CD8-positive, alpha-beta memory T cell (primary cell): ENCODE measurements at places on chromosomes 16 and 17. TPM values are rescaled to one million over a fixed set of nuclear protein-coding genes. Genes with fewer than 3 reads are reported as not detected.

Gene KRTAP4-16
- total RNA-seq = not detected

Gene ABCA10
- total RNA-seq = 0.46 TPM

Gene PRSS8
- total RNA-seq = not detected

Gene UNK
- total RNA-seq = 29.3 TPM

Gene HEXD
- 30.4 TPM for total RNA-seq

Gene SETD1A
- 28.8 TPM for total RNA-seq

Gene PRSS53
- total RNA-seq = 4.6 TPM

Gene NPIPB13
- total RNA-seq = 10.2 TPM

Gene RAD51C
- 95.3 TPM for total RNA-seq

- no peaks in the 10 kb centered on the region for H3K36me3 ChIP-seq
- no peaks in the 10 kb centered on the region for H3K4me1 ChIP-seq
- no peak overlapping the region for H3K27ac ChIP-seq
- no peak overlapping the region for H3K4me3 ChIP-seq
- DNase-seq = no peak
Observed at GRCh38 chr16:75342308-75342811, 90.9 kb upstream of the BCAR1 start.

GRCh38 chr17:14101976-14102375 lies 32.7 kb downstream of the COX10 start:
- H3K36me3 ChIP-seq = no peaks in the 10 kb centered on the region
- H3K27me3 ChIP-seq = no peaks in the 10 kb centered on the region
- H3K4me1 ChIP-seq = no peaks in the 10 kb centered on the region
- H3K27ac ChIP-seq = no peak overlapping the region

GRCh38 chr17:68640242-68640989 lies 39.2 kb upstream of the FAM20A start:
- H3K4me3 ChIP-seq = no peak overlapping the region
- no peaks in the 10 kb centered on the region for H3K36me3 ChIP-seq
- no peaks in the 10 kb centered on the region for H3K27me3 ChIP-seq
- H3K4me1 ChIP-seq = no peaks in the 10 kb centered on the region
- no peak overlapping the region for H3K27ac ChIP-seq

DNA sequence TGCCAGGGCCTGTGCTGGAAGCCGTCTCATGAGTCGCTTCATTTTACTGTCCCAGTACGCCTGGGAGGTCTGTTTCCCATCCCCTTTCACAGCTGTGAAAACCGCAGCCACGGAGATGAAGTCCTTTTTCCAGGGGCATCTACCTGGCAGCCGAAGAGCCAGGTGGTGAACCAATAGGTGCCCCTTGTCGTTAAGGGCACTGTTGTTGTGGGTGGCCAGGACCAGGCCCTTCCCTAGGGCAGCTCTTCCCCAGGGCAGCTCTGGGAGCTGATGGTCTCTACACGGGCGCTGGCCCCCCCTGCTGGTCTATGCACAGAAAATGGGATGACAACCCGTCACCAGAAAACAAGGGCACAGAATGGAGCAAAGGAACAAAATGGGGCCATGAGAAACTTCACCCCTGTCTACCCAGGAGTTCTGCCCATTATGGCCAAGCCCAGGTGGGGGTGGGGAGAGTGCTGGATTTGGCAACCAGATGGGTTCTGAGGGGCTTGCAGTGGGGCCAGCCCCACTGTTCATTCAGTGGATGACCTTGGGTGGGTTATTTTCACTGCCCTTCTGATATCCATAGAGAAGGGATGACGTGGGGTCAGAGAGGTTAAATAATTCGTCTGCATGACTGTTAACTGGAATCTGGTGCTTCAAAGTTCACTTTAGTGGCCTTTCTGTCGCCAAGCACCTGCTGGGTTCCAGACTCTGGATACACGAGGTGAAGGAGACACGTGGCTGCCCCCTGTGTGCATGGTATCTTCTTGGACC lies 11.5 kb downstream of the RMI2 start:
- peaks cover 9% of the 10 kb centered on the region for H3K27me3 ChIP-seq
- H3K4me3 ChIP-seq = no peak overlapping the region
- peak; percentile 25 for DNase-seq

DNA sequence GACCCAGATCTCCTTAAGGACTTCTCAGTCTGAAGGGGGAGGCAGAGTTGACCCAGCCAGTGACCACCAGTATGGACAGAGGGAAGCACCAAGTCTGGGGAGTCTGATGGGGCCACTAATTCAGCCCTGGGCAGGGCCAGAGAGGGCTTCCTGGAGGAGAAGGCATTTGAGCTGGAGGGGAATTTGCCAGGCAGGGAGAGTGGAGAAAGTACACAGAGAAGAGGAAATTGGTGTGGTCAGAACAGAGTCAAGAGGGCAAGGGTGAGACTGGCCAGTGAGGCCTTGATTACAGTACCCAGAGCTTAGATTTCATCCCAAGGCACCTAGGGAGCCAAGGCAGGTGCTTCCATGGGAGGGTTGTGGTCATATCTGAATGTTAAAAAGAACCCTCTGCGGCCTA lies 36.3 kb downstream of the MYO15A start:
- DNase-seq = no peak
- H3K36me3 ChIP-seq = no peaks in the 10 kb centered on the region
- no peaks in the 10 kb centered on the region for H3K27me3 ChIP-seq
- no peak overlapping the region for H3K4me3 ChIP-seq
- H3K4me1 ChIP-seq = peaks cover 4% of the 10 kb centered on the region
- no peak overlapping the region for H3K27ac ChIP-seq

GRCh38 chr17:39335704-39336223 lies 65.7 kb downstream of the FBXL20 start:
- H3K4me3 ChIP-seq = no peak overlapping the region
- no peaks in the 10 kb centered on the region for H3K27me3 ChIP-seq
- no peaks in the 10 kb centered on the region for H3K36me3 ChIP-seq
- DNase-seq = no peak
- no peaks in the 10 kb centered on the region for H3K4me1 ChIP-seq

- no peaks in the 10 kb centered on the region for H3K36me3 ChIP-seq
- no peaks in the 10 kb centered on the region for H3K4me1 ChIP-seq
- H3K4me3 ChIP-seq = no peak within 1 kb of the TSS
Observed at GRCh38 chr17:29042679-29043538, at the start of gene PIPOX. TSS of gene PIPOX (plus strand) at chr17:29043141. CDS start at chr17:29043226, 85 bp downstream.

- DNase-seq = no peak
- H3K36me3 ChIP-seq = peaks cover 50% of the 10 kb centered on the region
- peak overlapping the region; percentile 85 for H3K4me3 ChIP-seq
- H3K27ac ChIP-seq = peak overlapping the region; percentile 91
Observed at GRCh38 chr16:30066761-30067583, 1.4 kb downstream of the ALDOA start.

DNA sequence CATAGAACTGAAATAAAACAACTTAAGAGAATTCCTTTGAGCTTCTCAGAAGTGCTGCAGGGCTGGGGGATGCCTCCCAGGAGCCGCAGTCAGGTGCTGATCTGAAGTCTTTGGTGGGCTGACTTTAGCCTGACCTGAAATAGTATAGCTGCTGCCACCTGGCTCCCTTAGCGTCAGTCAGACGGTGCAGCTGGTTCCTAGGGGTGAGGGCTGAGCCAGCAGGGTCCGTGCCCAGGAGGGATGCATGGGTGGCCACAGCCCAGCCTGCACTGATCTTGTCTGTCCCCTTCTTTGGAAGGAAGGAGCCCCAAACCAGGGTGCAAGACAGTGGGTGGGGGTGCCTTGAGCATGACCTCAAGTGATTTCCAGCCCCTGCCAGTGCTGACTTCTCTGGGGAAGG lies 11.5 kb downstream of the MAPT start:
- H3K27me3 ChIP-seq = no peaks in the 10 kb centered on the region
- H3K27ac ChIP-seq = no peak overlapping the region
- DNase-seq = no peak
- no peaks in the 10 kb centered on the region for H3K4me1 ChIP-seq
- no peaks in the 10 kb centered on the region for H3K36me3 ChIP-seq

DNA sequence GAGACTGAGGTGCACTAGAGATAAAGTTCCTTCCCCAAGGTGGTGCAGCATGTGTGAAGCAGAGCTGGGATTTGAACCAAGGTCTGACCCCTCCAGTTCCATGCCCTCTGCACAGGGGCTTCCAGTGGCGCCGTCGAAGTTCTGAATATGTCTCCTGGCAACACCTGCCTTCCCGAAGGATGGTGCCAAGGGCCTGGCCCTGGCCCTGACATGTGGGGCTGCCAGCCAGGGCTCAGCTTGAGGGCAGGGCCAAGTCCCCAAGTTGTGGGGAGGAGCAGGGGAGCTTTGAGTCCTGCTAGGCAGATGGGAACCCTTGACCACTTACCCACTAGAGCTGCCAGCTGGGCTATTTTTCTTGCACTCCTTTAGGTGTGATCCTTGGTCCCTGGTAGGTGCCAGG lies 56.4 kb downstream of the NKD1 start:
- H3K27ac ChIP-seq = no peak overlapping the region
- no peak overlapping the region for H3K4me3 ChIP-seq
- no peaks in the 10 kb centered on the region for H3K27me3 ChIP-seq
- peaks cover 36% of the 10 kb centered on the region for H3K4me1 ChIP-seq
- no peaks in the 10 kb centered on the region for H3K36me3 ChIP-seq
- no peak for DNase-seq

- H3K27me3 ChIP-seq = no peaks in the 10 kb centered on the region
- peaks cover 76% of the 10 kb centered on the region for H3K36me3 ChIP-seq
- H3K27ac ChIP-seq = no peak overlapping the region
- DNase-seq = no peak
- no peaks in the 10 kb centered on the region for H3K4me1 ChIP-seq
Observed at GRCh38 chr17:78826836-78827509, 13.6 kb downstream of the USP36 start.

DNA sequence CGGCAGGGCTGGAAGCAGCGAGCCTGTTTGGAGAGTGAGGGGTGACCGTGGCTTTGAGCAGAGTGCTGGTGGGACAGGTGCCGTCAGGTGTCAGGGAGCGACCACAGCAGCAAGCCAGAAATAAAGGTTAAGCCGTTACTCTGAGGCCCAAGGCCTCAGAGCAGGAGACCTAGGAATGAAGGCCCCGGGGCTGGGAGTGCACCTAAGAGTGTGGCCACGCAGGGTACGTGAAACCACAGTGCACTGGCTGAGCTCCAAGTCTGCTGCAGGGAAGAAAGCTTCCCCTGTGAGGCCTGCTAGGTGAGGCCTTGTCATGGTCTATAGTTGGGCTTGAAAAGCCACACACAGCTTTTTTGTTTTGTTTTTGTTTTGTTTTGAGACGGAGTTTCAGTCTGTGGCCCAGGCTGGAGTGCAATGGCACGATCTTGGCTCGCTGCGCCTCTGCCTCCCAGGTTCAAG lies 8.7 kb downstream of the CLUAP1 start:
- peaks cover 9% of the 10 kb centered on the region for H3K36me3 ChIP-seq
- H3K27ac ChIP-seq = no peak overlapping the region
- H3K4me3 ChIP-seq = no peak overlapping the region
- H3K4me1 ChIP-seq = peaks cover 34% of the 10 kb centered on the region
- DNase-seq = peak; percentile 44
- H3K27me3 ChIP-seq = no peaks in the 10 kb centered on the region

- no peak overlapping the region for H3K27ac ChIP-seq
- H3K4me3 ChIP-seq = no peak overlapping the region
- H3K36me3 ChIP-seq = no peaks in the 10 kb centered on the region
Observed at GRCh38 chr17:57724026-57724728, 20.9 kb downstream of the CCDC182 start.

DNA sequence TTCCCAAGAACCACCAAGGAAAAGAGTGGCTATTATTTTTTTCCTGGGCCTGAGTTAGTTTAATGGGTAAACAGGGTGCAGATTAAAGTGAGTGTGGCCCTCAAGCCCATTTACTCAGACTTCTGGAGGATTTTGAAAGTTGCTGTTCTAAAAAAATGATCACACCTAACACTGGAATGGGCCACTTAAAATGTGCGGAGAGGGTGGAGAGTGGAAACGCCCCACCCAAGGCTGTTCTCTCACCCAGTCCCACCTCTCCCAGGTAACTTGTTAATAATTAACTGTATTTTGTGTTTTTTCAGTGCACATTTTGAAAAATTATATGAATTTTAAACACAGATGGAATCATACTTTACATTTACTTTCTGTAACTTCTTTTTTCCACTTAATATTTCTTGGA lies 5.4 kb downstream of the HIRIP3 start:
- DNase-seq = no peak
- no peak overlapping the region for H3K27ac ChIP-seq

- H3K27ac ChIP-seq = no peak overlapping the region
- H3K27me3 ChIP-seq = no peaks in the 10 kb centered on the region
- no peaks in the 10 kb centered on the region for H3K4me1 ChIP-seq
- no peaks in the 10 kb centered on the region for H3K36me3 ChIP-seq
- no peak for DNase-seq
Observed at GRCh38 chr17:10622617-10623485, 34.3 kb downstream of the MYH3 start.

DNA sequence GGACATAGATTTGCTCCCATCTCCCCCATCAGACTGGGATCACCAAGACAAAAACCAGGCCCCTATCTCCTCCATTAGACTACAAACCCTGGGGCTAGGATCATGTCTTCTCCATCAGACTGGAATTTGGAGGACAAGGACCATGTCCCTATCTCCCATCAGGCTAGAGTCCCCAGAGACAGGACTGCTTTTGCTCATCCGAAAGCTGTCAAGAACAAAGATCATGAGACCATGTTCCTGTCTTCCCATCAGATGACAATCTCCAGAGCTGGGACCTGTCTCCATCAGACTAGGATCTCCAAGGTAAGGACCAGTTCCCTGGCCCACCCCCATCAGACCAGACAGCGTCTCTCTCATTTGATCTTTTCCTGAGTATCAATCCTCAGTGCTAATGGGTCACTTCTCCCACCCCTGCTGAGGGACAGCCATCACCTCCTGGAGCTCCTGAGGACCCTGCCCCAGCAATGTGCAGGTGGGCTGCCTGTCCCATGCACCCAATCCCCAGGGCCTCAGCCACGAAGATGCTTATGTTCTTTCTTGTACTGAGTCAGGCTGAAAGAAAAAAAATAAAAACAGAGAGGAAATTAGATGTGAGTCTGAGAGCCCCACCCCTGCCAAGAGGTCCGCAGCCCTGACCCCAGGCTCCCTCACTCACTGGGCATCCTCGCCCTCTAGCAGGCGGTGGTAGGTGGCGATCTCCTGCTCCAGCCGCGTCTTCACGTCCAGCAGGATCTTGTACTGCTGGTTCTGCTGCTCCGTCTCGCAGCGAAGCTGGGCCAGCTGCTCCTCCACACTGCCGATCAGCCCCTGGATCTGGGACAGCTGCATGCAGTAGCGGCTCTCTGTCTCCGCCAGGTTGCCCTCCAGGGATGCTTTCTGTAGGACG lies 90.3 kb downstream of the GOSR1 start:
- no peak overlapping the region for H3K27ac ChIP-seq
- no peaks in the 10 kb centered on the region for H3K27me3 ChIP-seq

- no peaks in the 10 kb centered on the region for H3K27me3 ChIP-seq
- H3K4me3 ChIP-seq = no peak overlapping the region
- peaks cover 67% of the 10 kb centered on the region for H3K4me1 ChIP-seq
- no peaks in the 10 kb centered on the region for H3K36me3 ChIP-seq
Observed at GRCh38 chr16:87954361-87954760, 3.1 kb downstream of the BANP start.

DNA sequence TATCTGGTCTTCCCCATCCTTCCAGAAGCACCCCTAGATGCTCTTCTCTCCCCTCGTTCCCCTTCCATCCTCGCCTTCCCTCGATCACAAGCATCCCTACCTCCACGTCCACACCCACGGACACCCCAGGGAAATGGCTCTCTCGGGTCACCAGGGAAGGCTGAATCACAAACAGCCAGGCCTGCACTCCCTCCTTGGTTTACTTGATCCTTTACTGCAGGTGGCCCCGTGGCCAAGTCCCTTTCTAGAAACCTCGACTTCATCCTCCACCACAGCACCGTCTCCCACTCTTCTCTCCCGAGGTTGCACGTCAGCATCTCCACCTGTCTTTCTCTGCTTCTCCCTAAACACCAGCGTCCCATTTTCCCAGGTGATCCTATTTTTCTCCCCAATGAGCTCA lies 6.5 kb upstream of the RBFOX3 start:
- no peak overlapping the region for H3K27ac ChIP-seq
- H3K4me3 ChIP-seq = no peak overlapping the region
- DNase-seq = no peak
- H3K4me1 ChIP-seq = no peaks in the 10 kb centered on the region
